HTR-8/SVneo (cell line): ENCODE measurements at places on chromosomes 4 and X.

GRCh38 chr4:41079881-41080560 is 134.3 kb downstream of the APBB2 start:
- no peak for DNase-seq

GRCh38 chr4:4761128-4761982 is 98.1 kb upstream of the MSX1 start:
- DNase-seq = no peak

DNA sequence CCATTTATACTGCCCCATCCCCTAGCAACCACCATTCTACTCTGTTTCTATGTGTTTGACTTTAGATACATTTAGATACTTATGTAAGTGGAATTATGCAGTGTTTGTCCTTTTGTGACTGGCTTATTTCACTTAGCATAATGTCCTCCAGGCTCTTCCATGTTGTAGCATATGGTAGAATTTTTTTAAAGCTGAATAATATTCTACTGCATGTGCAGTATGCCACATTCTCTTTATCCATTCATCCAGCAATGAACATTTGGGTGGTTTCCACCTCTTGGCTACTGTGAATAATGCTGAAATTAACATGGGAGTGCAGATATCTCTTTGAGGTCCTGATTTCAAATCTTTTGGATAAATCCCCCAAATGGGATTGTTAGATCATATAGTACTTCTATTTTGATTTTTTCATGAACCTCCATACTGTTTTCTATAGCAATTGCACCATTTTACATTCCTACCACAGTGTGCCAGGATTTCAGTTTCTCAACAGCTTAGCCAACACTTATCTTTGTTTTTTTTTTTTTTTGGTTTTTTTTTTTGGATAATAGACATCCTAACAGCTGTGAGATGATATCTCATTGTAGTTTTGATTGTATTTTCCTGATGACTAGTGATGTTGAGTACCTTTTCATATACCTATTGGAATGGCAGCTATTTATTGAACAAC is 105.9 kb upstream of the LNX1 start:
- DNase-seq = no peak

DNA sequence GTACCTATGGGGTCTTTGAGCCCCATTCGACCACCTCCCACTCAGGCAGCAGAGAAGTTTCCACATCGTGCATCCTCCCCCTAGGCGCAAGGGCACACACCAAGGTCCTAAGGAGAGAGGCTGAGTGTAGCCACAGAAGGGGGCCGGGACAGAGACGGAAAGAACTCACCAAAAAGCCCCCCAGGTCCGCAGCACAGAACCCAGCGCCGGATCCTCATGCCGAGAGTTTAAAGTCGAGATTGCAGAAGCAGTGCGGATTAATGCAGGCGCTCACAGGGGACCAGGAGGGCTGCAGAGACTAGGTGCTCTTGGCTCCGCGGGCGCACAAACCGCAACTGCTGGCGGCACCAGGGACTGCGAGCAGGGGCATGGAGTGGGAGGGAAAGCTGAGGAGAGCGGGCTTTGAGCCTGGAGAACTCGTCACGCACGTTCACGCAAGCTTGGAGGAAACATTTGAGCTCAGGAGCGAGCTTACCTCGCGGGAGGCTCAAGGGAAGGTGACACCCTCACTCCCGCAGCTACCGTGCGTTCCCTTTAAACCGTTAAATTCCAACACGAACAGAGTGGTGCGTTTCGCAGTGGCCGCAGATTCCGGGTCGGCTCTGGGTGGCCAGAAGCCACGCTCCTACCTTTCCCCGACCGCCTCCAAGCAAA is 8.5 kb downstream of the NKX3-2 start:
- DNase-seq = no peak

- DNase-seq = peak; percentile 7
These were observed 309.9 kb downstream of the ARAP2 start for GRCh38 chr4:35934320-35934981.

DNA sequence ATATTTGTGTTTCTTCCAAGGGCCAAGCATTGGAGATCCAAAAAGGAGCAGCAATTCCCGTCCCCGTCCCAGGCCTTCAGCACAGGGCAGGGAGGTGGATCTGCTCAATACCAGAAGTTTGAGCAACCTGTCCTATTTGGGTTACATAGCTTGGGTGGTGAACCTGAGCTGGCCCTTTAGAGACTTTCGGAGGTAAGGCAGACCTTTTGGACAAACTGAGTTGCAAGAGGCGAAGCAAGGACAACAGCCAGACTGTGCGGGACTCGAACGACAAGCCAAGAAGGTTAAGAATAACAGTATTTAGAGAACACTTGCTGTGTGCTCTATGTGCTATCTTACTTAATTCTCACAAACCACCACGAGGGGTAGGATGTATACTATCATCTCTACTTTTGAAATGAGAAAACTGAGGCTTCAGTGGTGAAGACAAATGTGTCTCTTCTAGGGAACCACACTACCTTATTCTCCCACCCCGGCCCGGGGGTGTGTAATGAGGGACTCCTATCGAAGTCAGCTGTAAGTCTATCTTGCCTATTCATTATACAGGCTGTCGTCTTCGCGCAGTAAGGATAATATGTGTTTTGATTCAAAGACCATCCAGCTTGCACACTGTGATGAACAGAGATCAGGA is 1.3 kb downstream of the NOP14 start:
- DNase-seq = no peak

GRCh38 chr4:53132132-53132891 is 233.5 kb downstream of the SCFD2 start:
- DNase-seq = no peak

GRCh38 chr4:7450775-7451433 is 16.2 kb upstream of the PSAPL1 start:
- DNase-seq = no peak

GRCh38 chr4:123952530-123953274 is 556.1 kb downstream of the SPRY1 start:
- no peak for DNase-seq

DNA sequence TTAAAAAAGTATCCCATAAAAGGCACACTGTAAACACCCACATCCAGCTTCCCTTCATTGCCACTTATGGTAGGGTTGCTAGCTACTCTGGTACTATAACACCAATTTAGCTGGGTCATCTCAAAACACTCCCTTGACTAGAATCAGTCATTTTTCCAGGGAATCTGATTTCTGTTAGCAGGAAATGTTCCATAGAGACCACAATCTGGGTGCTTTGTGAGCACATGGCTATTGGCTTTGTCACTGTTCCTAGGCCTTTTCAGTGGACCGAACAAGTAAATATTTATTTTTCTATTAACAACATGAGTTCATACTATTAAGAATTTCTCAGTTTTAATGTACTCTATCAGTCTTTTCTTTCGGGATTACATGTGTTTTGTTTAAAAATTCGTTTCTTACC is 404.7 kb upstream of the GNPDA2 start:
- DNase-seq = no peak

GRCh38 chr4:10161840-10162239 is 45.2 kb upstream of the WDR1 start:
- no peak for DNase-seq

DNA sequence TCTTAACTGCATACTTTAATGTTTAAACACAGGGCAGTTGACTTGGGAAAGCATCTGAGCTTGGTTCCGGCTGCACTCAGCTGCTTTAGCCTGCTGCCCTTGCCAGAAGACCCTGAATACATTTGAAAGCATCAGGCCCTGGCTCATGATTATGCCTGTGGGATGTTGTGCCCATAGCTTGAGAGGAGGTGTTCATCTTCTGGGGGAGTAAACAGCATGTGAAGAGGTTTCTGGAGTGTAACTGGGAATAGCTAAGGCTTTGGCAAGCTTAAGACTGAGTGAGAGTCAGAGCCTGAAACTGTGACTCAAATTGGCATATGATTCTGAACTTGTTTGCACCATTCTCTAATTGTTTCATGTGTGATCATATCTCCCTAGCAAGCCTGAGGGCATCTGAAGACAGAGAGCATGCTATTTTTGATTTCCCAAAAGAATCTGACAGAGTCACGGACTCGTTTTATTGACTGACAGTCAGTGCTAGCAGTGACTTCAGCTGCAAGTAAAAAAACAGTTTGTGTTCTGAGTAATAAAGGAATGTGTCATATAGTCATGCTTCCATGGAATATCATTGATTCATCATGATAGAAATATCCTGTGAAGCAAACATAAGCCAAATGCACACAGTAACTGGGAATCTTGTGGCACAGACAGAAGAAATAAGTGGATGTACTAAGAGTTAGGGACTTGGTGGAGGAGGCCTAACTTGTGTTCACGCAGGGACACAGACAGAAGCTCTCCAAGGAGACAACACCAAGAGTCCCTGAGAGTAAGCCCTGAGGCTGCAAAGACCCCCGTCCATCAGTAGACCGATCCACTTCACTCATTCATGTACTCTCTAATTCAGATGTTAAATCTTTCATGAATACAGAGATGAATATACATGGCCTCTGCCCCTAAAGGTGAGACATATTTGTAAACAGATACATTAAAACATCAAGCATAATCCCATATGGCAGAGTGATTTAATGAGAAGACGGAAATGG is 100.7 kb downstream of the SYNPO2 start:
- DNase-seq = peak; percentile 44

GRCh38 chr4:188161167-188161566 is 21.9 kb downstream of the TRIML1 start:
- no peak for DNase-seq

DNA sequence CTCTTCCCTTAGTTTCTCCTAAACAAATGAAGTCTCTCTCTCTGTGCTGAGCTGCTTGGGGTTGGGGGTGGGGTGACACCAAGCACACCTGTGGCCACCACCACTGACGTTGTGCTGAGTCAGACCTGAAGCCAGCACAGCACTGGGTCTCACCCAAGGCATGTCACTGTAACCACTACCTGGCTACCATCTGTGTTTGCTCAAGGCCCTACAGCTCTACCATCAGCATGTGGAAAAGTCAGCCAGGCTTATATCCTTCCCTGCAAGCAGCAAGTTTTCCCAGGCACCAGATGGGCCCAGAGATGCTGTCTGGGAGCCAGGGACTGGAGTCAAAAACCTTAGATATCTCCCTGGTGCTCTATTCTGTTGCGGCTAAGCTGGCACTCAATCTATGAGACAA is 6.9 kb downstream of the CXCL10 start:
- no peak for DNase-seq

DNA sequence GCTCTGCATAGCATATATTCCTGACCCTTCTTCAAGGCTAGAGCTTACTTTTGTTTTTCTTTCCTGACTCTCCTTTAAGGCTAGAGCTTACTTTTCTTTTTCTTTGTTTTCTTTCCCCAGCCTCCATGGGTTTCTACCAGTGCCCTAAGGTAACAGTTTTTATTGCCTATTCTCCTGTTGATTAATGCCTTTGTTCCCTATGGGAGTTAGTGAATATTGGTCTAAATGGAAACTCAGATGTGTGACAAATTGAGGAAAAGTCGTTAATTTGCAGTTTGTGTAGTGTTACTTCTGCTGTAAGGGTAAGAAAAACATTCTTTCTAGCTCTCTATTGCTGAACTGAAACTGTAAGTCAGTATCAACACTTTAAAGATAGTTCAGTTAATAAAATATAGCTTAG is 358.7 kb downstream of the IL15 start:
- no peak for DNase-seq

GRCh38 chr4:123848606-123849005 is 452.0 kb downstream of the SPRY1 start:
- DNase-seq = no peak

DNA sequence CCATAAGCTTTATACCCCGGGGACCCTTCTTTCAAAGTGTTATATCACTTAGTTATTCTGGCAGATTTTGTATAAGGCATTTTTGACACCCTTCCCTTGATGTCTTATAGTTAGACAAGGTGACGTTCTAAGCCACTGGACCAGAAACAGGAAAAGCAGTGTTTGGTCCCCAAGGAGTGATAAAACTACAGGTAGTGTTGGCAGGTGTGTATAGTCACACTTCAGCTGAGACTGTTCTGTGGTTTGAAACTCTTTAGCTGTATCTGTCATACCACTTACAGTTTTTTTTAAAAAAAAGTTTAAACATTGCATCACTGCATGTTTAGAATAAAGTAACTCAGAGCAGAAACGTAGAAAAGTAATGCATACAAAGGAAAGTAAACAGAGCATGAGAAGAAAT is 48.5 kb downstream of the TLL1 start:
- no peak for DNase-seq

- no peak for DNase-seq
These were observed 27.5 kb upstream of the PLS3 start for GRCh38 chrX:115533485-115533884.

DNA sequence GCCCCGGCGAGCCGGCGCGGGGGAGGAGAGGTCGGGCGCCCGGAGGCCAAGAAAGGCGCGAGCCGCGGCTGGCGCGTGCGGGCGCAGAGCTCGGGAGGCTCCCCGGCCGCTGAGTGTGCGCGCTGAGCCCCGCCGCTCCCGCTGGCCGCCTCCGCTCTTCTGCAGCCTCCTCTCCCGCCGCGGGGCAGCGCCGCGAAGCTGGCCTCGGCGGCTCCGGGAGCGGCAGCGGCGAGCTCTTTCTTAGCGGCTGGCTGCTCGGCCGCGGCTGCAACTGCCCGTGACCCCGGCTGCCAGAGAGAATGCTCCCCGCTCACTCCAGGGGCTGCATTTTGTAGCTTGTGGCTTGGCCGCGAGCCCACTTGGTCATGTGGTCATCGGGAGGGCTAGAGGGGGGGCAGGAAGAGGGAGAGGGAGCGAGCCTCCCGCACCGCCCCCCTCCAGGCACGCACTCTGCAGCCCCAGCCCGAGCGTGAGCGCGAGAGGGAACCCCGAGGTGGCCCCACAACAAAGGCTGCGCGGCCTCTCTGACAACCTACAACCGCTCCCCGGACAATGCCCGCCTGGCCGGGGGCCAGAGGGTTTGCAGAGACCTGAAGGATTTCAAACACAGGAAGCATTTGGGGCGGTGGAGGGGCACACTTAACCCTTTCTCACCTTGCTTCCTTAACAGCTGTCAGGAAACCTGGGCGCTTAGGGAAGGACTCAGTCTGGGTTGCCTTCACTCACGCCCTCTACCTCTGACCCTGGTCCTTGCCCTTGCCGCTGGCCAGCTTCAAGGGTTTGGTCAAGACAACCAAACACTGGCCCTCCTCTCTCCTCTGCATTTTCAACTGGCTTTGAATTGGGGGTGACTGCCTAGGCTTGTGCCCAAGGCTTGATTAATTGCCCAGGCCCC is at the start of gene APLN:
APLN (minus strand) TSS at position 305 of the 895 bp plus-strand sequence. CDS start 326 bp downstream, outside the sequence.
- no peak for DNase-seq

GRCh38 chr4:95122001-95122400 is 364.2 kb downstream of the BMPR1B start:
- DNase-seq = no peak

DNA sequence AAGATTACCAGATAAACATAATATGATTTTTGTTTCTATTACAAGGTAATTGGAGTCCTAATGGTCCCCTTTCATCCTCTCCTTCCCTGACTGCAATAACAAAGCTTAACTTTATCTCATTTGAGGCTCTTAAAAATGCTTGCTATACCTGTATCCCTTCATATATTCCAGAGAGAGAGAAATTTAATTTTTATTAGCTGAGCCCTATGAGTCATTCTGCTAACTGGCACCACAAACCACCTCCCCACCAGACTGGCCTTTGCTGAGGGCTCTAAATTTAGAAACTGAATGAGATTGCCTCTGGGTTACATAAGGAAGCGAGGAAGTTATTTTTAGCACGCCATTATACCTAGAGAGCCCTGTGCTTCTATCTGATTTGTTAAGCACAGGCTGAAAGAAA is 27.4 kb downstream of the CBLL2 start:
- DNase-seq = peak; percentile 37
